Esophagus squamous epithelium (tissue), 5 donors: ENCODE measurements at places on chromosomes 7 and 10. TPM values are rescaled to one million over a fixed set of nuclear protein-coding genes. Genes with fewer than 3 reads are reported as not detected.
A peak's percentile ranks its signal among the peaks of the same experiment; 100 is the strongest.

Gene PCLO
- total RNA-seq = 17.8 TPM

GRCh38 chr7:1645476-1645875 is 24.6 kb upstream of the ELFN1 start:
- DNase-seq = no peak

- DNase-seq = no peak
These were observed 336.8 kb upstream of the IGFBP3 start for GRCh38 chr7:46257761-46258448.

DNA sequence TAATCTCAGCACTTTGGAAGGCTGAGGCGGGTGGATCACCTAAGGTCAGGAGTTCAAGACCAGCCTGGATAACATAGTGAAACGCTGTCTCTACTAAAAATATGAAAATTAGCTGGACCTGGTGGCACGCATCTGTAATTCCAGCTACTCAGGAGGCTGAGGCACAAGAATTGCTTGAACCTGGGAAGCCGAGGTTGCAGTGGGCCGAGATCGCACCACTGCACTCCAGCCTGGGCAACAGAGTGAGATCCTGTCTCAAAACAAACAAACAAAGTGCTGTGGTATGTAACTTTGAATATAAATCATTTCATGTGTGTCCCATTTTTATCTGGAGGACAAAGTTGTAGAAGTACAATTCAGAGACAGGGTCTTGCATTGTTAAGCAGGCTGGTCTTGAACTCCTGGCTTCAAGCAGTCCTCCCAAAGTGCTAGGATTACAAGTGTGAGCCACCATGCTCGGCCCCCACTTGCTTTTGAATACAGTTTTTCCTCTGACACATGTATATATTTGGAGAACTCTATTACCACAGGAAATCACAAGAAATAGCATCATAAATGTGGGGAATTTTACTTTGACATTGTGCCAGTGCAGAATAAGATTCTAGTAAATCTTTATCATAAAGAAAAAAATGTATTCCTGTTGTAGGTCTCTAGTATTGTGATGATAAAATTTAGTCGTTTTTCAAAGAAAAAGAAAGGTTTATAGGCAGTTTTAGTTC is 32.6 kb downstream of the PTPN12 start:
- DNase-seq = no peak

DNA sequence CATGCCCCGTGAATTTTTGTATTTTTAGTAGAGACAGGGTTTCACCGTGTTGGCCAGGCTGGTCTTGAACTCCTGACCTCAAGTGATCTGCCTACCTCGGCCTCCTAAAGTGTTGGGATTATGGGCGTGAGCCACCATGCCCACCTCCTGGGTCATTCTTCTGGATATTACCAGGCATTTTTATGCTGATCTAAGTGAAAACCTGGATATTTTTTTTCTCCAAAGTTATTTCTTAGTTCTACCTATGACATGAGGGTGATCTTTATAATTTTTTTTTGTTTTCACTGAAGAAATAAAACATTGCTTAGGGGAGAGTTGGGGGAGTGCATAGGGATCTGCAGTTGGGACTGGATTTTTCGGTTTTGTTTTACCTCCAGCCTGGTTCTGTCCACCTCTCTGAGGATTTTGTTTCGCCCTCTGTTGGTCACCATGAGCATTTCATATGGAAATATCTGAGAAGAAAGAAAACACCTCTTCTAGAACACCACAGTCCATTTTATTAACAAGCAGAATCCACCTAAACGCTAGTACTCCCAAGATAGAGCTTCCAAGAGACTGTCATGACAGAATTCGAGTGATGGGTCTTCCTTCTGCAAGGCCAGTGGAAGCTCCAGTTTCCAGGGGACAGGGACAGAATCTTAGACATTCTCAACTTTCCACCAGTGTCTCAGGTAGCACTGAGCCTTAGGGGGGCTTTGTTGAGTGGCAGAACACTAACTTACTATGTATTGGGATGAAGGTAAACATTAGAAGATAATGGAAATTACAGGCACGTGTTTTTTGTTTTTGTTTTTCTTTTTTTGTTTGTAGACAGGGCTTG is 33.4 kb upstream of the AFAP1L2 start:
- no peak for DNase-seq

Gene RET
- total RNA-seq = 0.06 TPM

GRCh38 chr7:138690495-138690894 is 10.7 kb downstream of the SVOPL start:
- DNase-seq = no peak

Gene OR2A42
- total RNA-seq = not detected

- DNase-seq = no peak
These were observed 58.5 kb downstream of the FGFR2 start for GRCh38 chr10:121539786-121540185.

- no peak for DNase-seq
These were observed 120.9 kb downstream of the SEMA3D start for GRCh38 chr7:85065888-85066485.

DNA sequence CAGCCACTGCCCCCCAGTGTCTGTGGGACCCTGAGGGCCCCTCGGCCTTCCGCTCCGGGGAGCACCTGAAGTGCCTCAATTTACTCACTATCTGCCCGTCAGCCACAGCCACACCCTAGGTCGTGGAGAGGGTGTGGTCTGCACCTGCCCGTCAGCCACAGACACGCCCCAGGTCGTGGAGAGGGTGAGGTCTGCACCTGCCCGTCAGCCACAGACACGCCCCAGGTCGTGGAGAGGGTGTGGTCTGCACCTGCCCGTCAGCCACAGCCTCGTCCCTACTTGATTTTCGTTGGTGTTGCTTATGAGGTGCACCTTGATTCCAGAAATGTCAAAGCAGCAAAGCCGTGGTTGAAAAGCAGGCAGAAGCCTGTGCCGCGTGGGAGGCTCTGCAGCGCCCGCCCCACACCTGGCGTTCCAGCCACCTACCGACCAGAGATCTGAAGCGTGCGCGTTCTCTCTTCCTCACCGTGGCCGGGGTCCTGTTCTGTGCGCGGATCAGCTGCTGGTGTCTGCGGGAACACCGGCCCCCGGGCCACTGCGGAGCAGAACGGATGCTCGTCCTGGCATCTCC is 101.6 kb downstream of the DYNC2I1 start:
- peak; percentile 13 for DNase-seq

Gene LRRN3
- 0.23 TPM for total RNA-seq

GRCh38 chr10:70319183-70319582 is 35.4 kb upstream of the NPFFR1 start:
- DNase-seq = no peak

GRCh38 chr7:50959560-50959959 is 176.9 kb upstream of the GRB10 start:
- DNase-seq = no peak

Gene FZD1
- total RNA-seq = 9.5 TPM

- DNase-seq = no peak
These were observed 16.7 kb upstream of the RSBN1L start for GRCh38 chr7:77679608-77680007.

GRCh38 chr10:36717118-36717517 is 408.3 kb upstream of the ANKRD30A start:
- DNase-seq = no peak

DNA sequence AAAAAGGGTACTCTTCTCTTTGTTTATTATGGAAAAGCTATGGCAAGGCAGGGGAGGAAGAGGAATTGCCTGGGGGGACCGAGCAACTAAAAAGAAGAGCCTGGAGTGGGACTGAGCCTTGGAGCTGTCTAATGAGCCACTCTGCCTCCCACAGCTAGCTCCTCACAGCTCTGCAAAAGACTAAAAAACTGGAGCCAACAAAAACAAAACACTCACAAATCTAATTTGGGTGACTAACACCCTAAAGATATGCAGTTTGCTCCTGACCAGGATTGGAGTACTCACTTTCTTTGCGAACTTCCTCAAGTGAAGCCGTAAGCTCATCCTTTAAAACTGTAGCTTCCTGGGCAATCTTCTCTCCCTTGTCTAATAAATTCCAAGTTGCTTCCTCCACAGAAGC is 89.4 kb downstream of the CTNNA3 start:
- DNase-seq = no peak

Gene TMEM209
- total RNA-seq = 7.9 TPM

Gene MCM10
- 5.5 TPM for total RNA-seq

- DNase-seq = no peak
These were observed 312.4 kb downstream of the KCNMA1 start for GRCh38 chr10:77325233-77325537.

DNA sequence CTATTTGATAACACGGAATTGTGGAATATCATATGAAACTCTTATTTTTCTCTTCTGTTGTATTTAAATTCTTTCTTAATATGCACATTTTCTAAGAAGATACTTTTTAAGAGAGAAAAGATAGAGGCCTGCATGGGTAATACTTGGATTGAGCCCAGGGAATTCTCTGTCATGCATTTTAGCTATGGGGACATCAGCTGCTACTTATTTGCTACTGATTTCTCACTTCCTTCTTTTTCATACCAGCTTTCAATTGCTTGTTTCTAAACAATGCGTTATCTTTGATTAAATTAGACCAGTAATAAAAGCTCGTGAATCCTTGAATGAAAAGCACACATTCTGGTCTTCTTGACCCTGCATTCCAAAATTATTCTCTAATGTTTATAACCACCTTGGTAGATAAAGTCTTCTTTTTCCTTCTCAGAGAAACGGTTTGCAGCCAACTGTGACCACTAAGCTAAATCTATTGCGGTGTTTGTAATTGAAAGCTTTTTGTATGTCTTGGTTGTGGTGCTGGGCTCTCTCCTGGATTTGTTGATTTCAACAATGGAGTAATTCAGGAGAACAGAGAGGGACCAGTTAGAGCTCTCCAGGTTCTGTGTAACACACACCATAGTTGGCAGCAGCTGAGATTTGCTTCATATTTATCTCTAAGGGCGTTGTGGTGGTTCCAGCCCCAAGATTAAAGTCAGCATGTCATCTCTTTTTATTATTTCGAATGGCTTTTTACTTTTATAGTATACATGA is 139.3 kb downstream of the PPP1R9A start:
- no peak for DNase-seq

Gene PDLIM1
- 59.5 TPM for total RNA-seq

DNA sequence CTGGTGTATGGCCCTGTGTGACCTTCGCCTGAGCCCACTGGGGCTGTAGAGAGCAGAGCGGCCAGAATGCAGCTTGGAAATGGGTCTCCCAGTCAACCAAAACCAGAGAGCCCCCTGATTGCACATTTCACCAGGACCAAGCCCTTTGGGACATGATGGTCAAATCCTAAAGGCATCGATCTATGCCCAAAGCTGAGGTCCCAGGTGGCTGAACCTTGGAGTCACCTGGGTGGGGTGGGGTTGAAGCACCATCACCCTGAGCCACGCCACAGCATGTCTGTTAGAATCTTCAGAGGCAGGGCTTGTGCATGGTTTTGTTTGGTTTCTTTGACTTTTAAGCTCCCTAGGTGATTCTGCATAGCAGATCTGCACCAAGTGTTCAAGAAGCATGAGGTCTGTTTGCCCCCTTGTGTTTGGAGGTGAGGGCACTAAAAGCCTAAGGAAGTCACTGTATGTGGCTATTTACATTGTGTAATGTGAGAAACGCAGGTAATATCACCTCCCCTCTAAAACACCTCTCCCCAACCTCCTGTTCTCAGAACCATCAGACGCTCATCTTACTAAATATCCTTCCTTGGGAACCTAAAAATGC is 9.6 kb downstream of the PKD1L1 start:
- no peak for DNase-seq

- DNase-seq = no peak
These were observed 312.4 kb upstream of the DGKB start for GRCh38 chr7:15214976-15215375.

DNA sequence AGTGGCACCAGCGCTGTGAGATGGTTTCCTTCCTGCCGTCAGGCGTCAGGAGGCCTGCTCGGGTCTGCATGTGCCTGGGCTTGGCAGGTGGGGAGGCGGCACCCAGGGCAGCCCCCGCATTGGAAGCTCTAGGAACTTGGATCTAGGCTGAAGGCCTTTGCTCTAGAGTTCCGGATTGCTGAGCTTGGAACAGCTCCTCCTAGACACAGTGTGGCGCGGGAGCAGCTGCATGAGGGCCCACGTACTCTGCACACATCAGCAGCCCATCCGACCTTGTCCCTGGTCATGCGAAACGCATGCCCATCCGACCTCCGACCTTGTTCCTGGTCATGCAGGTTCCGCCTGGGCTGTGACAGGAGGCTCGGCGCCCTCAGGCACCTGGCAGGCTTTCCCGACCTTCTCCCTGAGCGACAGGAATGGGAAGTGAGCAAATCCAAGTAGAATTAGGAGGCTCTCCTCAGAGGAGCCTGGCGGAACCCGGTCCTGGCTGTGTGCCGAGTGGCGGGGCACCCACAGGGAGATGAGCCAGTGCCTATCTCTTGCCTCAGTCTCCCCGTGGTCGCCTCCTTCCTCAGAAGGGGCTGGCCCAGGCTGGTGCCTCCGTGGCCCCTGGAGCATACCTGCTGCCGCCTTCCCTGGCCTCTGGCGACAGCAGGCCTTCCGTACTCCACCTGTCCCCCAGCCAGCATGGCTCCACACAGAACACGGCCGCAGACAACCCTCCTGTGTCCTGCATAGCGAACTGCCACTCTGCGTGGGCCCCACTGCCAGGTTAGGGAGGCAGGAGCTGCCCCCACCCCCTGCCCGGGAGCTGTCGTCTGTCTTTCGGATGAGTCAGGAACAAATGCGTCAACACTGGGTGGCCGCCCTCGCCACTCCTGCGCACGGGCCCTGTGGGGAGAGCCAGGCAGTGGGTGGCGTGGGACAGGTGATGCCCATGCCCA is 12.0 kb downstream of the GET4 start:
- DNase-seq = no peak

Gene INMT
- 11.0 TPM for total RNA-seq

- no peak for DNase-seq
These were observed 10.7 kb downstream of the GOT1 start for GRCh38 chr10:99419688-99420087.

Gene FOXI2
- total RNA-seq = 0.12 TPM

- no peak for DNase-seq
These were observed 84.7 kb downstream of the MMRN2 start for GRCh38 chr10:86872757-86873156.

- DNase-seq = no peak
These were observed 33.5 kb downstream of the REEP3 start for GRCh38 chr10:63554657-63555056.

GRCh38 chr10:25068152-25069058 is 52.0 kb downstream of the THNSL1 start:
- no peak for DNase-seq

Gene SEMA3C
- total RNA-seq = 8.9 TPM

Gene NKX2-3
- total RNA-seq = 0.19 TPM

- no peak for DNase-seq
These were observed 87.0 kb downstream of the ARMH3 start for GRCh38 chr10:101968940-101969321.

- no peak for DNase-seq
These were observed 255.1 kb downstream of the TNS3 start for GRCh38 chr7:47326808-47327207.

DNA sequence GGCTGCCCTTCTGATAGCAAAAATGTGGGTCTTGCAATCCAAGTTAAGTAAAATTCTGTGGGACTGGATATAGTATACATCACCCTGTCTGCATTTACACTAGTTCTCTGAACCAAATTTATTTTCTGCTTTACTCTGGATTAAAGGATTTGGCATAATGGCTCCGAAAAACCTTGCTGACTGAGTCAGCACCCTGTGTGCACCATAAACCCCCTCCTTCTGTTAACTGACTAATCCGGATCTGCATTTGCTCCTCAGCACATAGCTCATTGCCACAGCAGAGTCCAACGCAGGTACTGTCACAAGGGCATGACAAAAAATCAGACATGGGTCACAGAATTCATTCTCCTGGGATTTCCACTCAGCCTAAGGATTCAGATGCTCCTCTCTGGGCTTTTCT is 1.3 kb downstream of the OR2A5 start:
- DNase-seq = no peak
